ENCODE measurements at places on chromosomes 5 and 9.

GRCh38 chr5:137890845-137891244 is 1.6 kb downstream of the PKD2L2 start:
- no peak overlapping the region for H3K4me3 ChIP-seq
- H3K27ac ChIP-seq = no peak overlapping the region
- H3K4me1 ChIP-seq = peaks cover 13% of the 10 kb centered on the region
- H3K36me3 ChIP-seq = no peaks in the 10 kb centered on the region
- no peaks in the 10 kb centered on the region for H3K27me3 ChIP-seq

- DNase-seq = no peak
- H3K27ac ChIP-seq = no peak overlapping the region
- no peaks in the 10 kb centered on the region for H3K4me1 ChIP-seq
- H3K4me3 ChIP-seq = no peak overlapping the region
- no peaks in the 10 kb centered on the region for H3K27me3 ChIP-seq
Observed at GRCh38 chr5:81694726-81695125, 56.2 kb downstream of the SSBP2 start.

DNA sequence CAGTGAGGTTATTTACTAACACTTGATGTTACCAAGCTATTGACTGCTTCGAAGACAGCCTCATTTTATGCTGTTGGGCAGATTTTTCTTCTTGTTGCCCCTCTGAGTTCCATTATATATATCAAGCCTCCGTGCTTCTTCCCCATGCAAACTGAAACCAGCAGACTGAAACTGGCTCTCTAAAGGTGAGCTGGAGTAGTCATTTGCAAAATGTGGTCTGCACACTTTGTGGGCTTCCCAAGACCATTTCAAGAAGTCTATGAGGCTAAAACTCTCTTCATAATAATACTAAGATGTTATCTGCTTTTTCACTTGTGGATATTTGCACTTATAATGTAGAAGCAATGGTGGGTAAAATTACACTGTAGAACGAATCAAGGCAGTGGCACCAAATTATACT is 13.9 kb downstream of the SLC36A1 start:
- DNase-seq = no peak
- peaks cover 27% of the 10 kb centered on the region for H3K36me3 ChIP-seq

DNA sequence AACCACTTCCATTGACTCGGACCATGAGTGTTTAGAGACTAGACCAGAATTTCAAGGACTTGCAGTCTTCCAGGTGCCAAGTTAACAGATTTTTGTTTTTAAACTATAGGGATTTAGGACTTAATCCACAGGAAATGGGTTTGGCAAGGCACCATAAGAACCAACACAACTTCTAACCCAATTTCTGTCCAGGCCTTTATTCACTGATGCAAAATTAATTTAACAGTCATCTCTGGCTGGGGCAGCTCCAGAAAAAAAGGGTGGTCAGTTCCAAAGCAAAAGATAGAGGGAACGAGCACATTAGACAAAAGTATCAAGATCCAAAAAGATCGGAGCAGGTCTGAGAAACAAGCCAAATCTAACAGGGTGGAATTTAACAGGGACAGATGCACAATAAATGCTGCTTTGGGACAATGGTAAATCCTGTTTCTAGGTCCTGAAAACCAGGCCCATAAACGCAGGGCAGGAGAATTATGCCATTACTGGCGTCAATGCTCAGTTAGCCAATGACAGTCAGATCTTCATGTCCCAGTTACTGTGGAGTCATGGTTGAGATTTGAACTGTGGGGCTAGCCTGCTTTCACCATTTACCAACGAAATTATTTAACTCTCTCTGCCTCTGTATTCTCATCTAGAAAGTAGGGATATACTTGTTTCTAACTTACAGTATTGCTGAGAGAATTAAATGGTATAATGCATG is 590.8 kb upstream of the BRINP1 start:
- H3K27me3 ChIP-seq = no peaks in the 10 kb centered on the region
- H3K4me3 ChIP-seq = no peak overlapping the region
- H3K27ac ChIP-seq = no peak overlapping the region
- peaks cover 5% of the 10 kb centered on the region for H3K4me1 ChIP-seq

DNA sequence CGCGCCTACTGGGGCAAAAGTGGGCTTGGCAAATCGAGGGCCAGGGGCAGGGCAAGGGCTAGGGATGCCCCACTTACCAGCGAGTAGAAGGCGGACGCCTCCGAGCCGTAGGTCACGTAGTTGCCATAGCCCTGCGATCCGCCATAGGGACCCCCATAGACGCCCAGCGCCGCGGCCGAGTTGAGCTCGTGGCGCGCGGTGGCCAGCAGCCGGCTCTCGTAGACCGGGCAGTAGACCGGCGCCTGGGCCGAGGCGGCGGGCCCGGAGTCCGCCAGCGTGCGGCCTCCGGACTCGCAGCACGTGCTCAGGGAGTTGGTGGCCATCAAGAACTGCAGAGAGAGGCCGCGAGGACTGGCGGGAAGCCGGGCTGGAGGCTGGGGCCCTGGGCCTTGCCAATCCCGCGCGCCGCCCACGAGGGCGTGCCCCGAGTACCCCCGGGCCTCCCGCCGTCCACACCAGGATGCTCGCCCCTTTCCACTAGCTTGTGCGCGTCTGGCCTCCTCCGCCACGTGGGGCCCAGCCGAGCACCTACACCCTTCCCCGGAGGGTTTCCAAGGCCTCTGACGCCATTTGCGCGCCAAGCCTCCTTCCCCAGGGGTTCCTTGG is 891 bp downstream of the IRX4 start:
- H3K27me3 ChIP-seq = peaks cover 99% of the 10 kb centered on the region
- DNase-seq = no peak
- H3K27ac ChIP-seq = no peak overlapping the region
- H3K4me1 ChIP-seq = peaks cover 23% of the 10 kb centered on the region
- no peak overlapping the region for H3K4me3 ChIP-seq
- no peaks in the 10 kb centered on the region for H3K36me3 ChIP-seq

DNA sequence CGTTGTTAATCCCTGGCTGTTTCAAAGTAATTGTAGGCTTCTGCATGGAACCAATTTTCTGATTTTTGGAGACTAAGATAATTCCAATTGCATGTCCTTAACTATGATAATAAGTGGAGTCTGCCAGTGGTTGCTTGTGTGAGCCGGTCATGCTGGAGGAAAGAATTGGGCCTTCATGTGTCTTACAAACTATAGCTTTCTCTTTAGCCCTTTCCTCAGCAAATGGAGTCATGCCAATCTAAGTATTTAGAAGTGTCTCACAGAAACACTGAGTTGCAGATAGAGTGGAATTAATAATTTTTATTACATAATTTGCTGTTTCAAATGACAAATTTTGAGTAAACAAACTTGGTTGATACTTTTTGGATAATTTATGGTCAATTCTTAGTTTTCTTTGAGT is 200.4 kb downstream of the FBXL7 start:
- DNase-seq = peak; percentile 55
- no peak overlapping the region for H3K27ac ChIP-seq
- H3K4me3 ChIP-seq = no peak overlapping the region
- H3K4me1 ChIP-seq = peaks cover under 1% of the 10 kb centered on the region

DNA sequence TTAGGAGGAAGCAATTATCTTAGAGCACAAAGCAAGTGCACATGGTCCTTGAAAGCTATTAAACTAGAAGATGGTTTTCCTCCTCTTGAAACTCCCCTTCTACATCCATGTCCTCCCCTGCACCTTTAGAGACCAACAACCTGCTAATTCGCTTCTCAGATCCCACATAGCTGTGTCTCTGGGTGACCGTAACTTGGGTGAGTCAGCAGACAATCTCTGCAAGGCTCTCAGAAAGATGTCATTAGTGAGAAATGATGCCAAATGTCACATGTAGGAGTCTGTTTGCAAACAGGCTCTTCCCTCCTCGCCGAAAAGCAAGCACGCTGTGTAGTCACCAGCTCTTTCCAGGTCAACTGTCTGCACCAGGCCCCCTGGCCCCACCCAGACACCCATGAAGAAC is 291.8 kb downstream of the SLIT3 start:
- no peak overlapping the region for H3K27ac ChIP-seq
- no peak overlapping the region for H3K4me3 ChIP-seq
- H3K4me1 ChIP-seq = peaks cover 5% of the 10 kb centered on the region
- DNase-seq = no peak

DNA sequence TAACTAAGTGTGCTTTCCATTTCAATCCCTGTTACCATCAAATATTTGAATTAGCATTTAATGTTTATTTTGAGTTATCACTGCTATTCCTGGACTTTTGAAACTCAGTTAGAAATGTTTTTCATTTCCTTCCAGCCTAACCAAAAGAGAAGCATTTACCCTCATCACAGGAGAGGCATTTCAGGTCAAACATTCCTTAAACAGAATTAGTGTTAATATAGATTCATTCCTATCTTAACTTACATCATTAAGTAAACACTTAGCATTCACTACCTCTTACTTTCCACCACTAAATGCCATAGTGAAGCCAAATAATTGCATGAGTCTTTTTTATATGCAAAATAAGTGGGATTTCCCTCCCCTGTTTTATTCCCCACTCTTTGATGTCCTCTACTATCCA is 136.6 kb upstream of the OR13F1 start:
- H3K4me1 ChIP-seq = no peaks in the 10 kb centered on the region
- no peaks in the 10 kb centered on the region for H3K27me3 ChIP-seq
- no peak overlapping the region for H3K27ac ChIP-seq
- H3K4me3 ChIP-seq = no peak overlapping the region
- no peak for DNase-seq

- peaks cover 2% of the 10 kb centered on the region for H3K4me1 ChIP-seq
- no peaks in the 10 kb centered on the region for H3K27me3 ChIP-seq
- H3K27ac ChIP-seq = no peak overlapping the region
- no peak for DNase-seq
Observed at GRCh38 chr9:106798016-106798799, 64.8 kb upstream of the ZNF462 start.

- H3K36me3 ChIP-seq = no peaks in the 10 kb centered on the region
- no peak overlapping the region for H3K27ac ChIP-seq
- no peak overlapping the region for H3K4me3 ChIP-seq
- no peak for DNase-seq
Observed at GRCh38 chr5:172564188-172564587, 76.9 kb upstream of the NEURL1B start.

DNA sequence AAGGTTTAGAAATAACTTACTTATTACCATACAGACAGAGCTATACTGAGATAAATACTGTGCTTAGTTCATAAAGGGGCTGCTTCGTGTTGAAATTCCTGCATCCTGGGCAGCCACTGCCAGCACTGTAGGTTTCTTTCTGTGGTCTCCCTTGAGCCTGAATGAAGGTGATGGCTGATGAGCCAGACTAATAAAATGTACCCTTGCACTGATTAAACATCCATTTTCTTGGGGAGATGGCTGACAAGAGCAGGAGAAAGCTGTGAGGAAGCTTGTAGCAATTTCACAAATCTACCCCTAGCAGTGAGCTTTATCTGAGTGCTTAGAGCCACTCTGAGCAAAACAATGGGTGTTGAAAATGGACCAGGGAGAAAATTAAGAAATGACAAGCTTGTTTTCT is 23.3 kb upstream of the ZSWIM6 start:
- H3K27ac ChIP-seq = no peak overlapping the region
- no peak for DNase-seq
- no peak overlapping the region for H3K4me3 ChIP-seq
- peaks cover 17% of the 10 kb centered on the region for H3K27me3 ChIP-seq
- H3K4me1 ChIP-seq = no peaks in the 10 kb centered on the region

- no peaks in the 10 kb centered on the region for H3K36me3 ChIP-seq
- H3K4me3 ChIP-seq = no peak overlapping the region
- no peak overlapping the region for H3K27ac ChIP-seq
- no peaks in the 10 kb centered on the region for H3K4me1 ChIP-seq
- H3K27me3 ChIP-seq = no peaks in the 10 kb centered on the region
- peak; percentile 49 for DNase-seq
Observed at GRCh38 chr9:18268381-18268780, 205.6 kb upstream of the ADAMTSL1 start.

- no peak overlapping the region for H3K4me3 ChIP-seq
- H3K27me3 ChIP-seq = no peaks in the 10 kb centered on the region
- DNase-seq = no peak
- H3K36me3 ChIP-seq = peaks cover 3% of the 10 kb centered on the region
Observed at GRCh38 chr5:16903480-16904300, 32.4 kb downstream of the MYO10 start.

DNA sequence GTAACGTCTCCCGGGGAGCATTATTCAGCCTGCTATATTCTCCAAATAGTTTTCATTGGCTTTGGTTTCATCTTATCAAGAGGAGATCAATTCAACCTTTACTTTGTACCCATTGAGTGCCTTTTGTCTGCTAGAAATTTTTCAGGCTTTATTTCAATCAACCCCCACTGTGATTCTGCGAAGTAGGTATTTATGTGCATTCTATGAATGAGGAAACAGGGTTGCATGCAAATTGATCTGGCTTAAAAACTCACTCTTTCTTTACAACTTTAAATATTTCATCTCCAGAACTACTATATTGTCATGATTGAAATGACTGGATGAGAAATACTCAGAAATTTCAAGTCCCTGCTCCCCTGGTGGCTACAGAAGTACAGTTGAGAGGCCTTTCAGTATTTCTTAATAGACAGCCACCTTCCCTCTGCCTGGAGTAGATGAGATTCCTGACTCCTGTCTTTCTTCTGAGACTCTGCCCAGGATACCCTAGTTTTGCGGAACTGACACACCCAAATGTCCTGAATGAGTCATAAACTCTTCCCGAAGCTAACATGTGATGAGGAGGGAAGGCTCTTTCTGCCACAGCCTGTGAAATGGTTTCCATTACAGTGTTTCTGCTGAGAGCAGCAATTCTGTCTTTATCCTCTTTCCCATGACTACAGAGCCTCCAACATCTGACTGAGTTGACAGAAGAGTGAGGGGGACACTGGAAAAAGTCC is 52.6 kb upstream of the TNC start:
- H3K27me3 ChIP-seq = no peaks in the 10 kb centered on the region
- H3K4me3 ChIP-seq = no peak overlapping the region
- peak; percentile 43 for DNase-seq
- H3K4me1 ChIP-seq = no peaks in the 10 kb centered on the region
- no peak overlapping the region for H3K27ac ChIP-seq

- H3K27ac ChIP-seq = no peak overlapping the region
- H3K4me1 ChIP-seq = peaks cover 11% of the 10 kb centered on the region
- no peak for DNase-seq
- peaks cover 57% of the 10 kb centered on the region for H3K36me3 ChIP-seq
Observed at GRCh38 chr5:1325191-1325741, 19.6 kb downstream of the CLPTM1L start.

DNA sequence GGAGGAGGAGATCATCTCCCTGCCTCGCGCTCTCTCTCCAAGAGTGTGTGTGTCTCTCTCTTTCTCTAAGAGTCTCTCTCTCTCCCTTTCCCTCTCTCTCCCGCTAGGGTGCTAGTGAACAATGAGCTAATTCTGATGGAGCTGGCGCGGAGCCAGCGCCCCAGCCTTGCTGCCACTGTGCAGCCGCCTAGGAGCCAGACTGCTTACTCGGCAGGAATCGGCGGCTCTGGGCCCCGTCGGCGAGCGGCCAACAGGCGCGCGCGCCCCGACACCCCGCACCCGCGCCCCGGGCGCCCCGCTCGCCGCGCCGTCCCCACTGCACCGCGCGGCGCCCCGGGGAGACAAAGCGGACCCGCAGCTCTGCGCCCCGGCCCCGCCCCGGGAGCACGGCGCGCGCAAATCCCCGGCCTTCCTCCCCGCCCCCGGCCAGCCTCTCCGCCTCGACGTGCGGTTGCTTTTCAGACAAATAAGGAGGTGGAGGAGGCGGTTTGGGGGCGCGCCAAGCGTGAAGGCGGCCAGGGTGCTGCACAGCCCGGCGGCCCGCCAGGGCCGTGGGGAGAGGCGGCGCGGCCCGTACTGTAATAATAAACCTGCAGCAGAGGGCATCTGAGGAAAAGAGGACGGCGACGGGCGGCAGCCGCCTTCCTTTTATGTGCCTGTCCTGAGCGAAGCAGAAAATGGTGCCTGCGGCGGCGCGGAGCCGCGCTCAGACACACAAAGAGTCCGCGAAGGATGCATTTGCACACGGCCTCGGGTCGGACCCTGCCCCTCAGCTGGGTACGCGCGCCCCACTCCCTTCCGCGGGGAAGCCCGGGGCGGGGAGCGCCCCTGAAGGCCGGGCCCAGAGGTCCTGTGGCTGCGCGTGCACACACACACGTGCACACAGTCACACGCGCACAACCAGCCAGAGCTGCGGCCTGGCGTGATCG is 625 bp upstream of the NREP start:
- H3K27me3 ChIP-seq = no peaks in the 10 kb centered on the region
- no peaks in the 10 kb centered on the region for H3K36me3 ChIP-seq
- peak overlapping the region; percentile 98 for H3K27ac ChIP-seq
